Dermis microvascular lymphatic vessel endothelial cell (primary cell): ENCODE measurements at places on chromosomes 5 and 9. TPM values are rescaled to one million over a fixed set of nuclear protein-coding genes. Genes with fewer than 3 reads are reported as not detected.

Gene PCDHB13
- 0.51 and 1.9 TPM in 2 replicates for total RNA-seq

Gene LMBRD2
- total RNA-seq: 5.8 TPM in 2 replicates

Gene ERAP2
- total RNA-seq: 3.9 and 4.9 TPM in 2 replicates

Gene TEK
- 147 and 167 TPM in 2 replicates for total RNA-seq

Gene CCDC69
- total RNA-seq: 3.4 and 3.5 TPM in 2 replicates

Gene SMIM33
- under 0.01 TPM in 1 of 2 replicates, not detected in the other for total RNA-seq

Gene HRCT1
- total RNA-seq: 2.6 and 3.3 TPM in 2 replicates

GRCh38 chr5:147557876-147558745, 48.2 kb upstream of the DPYSL3 start:
- no peak for DNase-seq

GRCh38 chr5:136056771-136057335, 28.1 kb downstream of the TGFBI start:
- DNase-seq: no peak

DNA sequence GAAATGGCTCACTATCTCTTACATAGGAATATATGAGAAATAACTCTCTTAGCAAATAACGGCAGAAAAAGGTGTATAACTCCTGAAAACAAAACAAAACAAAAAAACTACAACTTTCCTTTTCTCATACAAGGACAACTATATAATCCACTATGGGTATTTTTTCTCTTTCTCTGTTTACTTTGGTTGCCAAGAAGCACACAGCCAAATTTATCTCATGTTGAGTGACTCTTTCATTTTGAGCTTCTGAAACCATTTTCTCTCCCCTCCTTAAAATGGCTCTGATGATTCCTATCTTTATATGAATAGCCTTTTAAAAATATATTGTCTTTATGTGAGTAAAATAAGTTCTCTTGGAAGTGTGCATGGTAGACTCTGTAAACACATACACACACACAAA, 128.7 kb downstream of the TRIM32 start:
- no peak for DNase-seq

GRCh38 chr5:96434201-96434645, 1.2 kb upstream of the PCSK1 start:
- DNase-seq: peak; percentile 43

GRCh38 chr5:175309218-175309810, 134.7 kb downstream of the DRD1 start:
- no peak for DNase-seq

DNA sequence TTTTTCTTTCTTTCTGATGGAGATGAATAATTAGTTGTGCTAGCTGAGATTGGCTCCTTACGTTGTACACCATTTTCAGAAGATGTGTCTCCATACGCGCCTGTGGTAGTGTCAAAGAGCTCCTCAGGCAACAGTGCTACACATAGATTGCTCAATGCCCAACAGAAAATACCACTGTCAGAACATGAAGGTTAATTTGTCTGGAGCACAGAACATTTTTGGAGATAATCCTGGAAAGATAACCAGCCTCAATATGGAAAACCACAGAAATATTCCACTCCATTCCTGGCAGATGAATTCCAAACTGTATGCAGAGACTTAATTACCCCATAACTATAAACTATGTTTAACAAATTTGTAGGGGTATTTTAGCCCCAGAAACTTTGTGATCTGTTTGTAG, 233.6 kb downstream of the MARCHF11 start:
- DNase-seq: no peak

DNA sequence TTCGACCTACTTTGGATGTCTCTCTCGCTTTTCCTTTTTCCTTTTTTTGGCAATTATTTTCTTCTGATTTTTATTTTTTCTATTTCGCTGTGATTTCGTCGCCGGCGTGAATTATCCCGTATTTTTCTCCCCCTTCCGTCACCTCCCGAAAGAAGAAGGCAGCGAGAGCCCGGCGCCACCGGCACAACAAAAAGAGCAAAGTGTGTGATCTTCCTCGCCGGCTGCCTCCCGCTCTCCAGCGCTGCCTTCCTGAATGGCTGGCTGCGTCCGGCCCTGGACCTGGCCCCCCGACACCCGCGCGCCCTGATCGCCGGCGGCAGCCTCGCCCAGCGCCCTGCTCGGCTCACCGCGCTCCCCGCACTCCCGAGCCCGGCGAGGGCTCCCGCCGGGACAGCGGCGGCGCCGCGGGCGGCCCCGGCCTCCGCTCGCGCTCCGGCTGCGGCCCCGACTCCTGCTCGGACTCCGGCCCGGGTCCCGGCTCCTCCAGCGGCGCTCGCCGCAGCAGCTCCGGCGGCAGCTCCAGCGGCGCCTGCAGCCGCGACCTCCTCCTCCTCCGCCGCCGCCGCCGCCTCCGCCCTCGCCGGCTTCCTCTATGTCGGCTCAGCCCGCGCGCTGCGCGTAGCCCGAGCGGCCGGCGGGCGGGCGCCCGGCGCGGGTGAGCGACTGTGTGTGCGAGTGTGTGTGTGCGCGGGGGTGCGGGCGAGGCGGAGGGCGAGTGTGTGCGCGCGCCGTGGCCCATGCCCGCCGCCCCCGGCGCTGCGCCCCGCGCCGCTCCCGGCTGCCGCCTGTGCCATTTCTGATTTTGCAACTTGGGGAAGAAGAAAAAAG, 960 bp downstream of the NR2F1 start:
- DNase-seq: peak; percentile 69

DNA sequence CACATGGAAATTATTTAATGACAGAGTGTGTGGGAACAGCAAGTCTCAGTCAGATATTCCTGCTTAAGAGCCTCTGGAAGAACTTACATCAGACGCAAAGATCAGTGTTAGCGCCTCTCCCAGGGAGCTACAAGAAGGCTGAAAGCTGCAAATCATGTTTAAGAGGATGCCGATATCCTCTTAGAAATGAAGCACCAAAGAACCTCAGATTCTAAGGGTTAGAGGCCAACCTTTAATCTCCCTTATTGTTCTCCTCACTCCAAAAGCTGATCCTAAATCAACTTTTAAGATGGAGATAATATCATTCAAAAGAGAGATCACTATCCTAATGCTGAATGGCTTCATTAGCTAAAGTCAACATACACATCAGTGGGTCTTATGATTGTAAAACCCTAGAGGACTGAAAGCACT, 160.6 kb downstream of the NFIB start:
- DNase-seq: no peak

- DNase-seq: no peak
These were observed 13.0 kb downstream of the SMIM3 start for GRCh38 chr5:150791536-150791935.
